ENCODE measurements at places on chromosomes 4 and X. TPM values are rescaled to one million over a fixed set of nuclear protein-coding genes. Genes with fewer than 3 reads are reported as not detected.

- peak; percentile 18 for DNase-seq
These were observed 8.1 kb downstream of the ETDB start for GRCh38 chrX:135112096-135112729.

- no peak for DNase-seq
These were observed 27.1 kb downstream of the CENPE start for GRCh38 chr4:103171006-103171405.

- DNase-seq: peak; percentile 63
These were observed 158.7 kb downstream of the DCHS2 start for GRCh38 chr4:154332681-154333421.

DNA sequence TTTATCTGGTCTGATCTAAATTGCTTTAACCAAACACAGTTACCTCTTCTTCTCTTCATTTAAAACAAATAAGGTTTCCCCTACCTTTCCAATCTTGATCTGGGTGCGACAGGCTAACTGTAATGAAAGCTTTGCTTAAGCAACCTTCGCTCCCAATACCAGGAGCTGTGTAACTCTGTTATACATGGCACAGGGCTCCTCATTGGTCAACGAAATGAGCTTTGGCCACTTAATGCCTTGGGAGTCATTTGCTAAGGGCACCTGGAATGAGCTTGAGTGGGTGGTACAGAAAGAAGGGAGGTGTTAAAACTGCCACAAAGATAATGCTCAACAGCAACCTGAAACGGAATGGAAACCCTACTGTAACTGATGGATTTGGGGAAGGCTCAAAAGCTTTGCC is 140.5 kb downstream of the CHRNA9 start:
- no peak for DNase-seq

GRCh38 chrX:46376246-46376885 is 168.9 kb downstream of the ZNF674 start:
- peak; percentile 2 for DNase-seq

The ADGRG2 gene
- total RNA-seq: not detected

The ITM2A gene
- total RNA-seq: 53.4 TPM

All from activated naive CD8-positive, alpha-beta T cell treated with anti-CD3 and anti-CD28 coated beads for 36 hours (primary cell).